T-cell (primary cell): ENCODE measurements at places on chromosomes 4 and X.

DNA sequence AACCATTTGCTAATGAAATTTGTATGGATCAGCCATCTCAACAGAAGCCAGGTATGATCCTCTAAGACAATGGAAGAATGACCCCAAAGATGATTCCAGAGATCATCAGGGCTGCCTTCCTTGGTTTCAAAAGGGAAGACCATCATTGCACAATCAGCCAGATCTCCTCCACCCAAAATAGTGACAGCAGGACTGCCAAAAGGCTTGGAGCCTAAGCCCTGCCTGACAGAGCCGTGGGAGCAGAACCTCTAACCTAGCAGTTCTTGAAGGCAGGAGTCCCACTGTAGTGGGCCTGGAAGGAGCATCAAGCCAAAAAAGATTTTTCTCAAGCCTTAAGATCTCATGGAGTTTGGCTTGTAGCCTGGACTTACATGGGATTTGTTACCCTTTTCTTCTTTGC is 226.0 kb downstream of the RASL11B start:
- no peak for DNase-seq

DNA sequence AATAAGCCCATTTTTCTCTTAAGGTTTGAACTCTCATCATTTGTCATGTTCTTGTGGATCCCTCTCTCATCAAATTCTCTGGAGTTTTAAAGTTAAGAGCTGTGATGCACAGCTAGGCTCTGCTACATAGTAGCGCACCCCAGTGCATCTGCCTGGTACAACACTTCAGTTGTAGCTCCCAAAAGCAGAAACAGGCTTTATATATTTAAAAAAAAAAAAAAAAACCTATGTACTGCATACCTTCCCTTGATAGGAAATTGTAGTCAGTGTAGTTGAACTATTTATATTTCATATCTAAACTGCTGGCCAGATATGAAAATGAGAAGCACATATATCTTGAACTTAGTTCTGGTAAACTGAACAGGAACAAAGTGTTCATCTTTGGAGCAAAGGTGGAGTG is 131.4 kb downstream of the KLHL13 start:
- no peak for DNase-seq

DNA sequence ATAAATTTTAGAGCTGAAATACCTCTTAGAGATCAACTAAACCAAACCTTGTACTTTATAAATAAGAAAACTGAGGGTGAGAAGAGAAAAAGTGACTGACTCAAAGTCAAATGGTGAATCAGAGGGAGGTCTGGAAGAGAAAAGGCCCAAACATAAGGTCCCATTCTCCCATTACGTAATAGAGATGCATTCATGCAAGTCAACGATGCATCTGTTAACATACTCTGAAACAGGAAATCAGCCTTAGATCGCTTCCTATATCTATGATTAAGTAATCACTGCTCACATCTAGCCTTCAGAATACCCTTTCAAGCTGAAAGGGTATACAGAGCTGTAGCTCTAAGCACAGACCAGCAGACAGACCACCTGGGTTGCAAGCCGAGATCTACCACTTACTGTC is 6.5 kb downstream of the RNF150 start:
- DNase-seq: no peak

GRCh38 chrX:121169099-121170035 is 122.0 kb downstream of the GLUD2 start:
- DNase-seq: no peak

GRCh38 chr4:61522312-61522711 is 322.2 kb downstream of the ADGRL3 start:
- no peak for DNase-seq

GRCh38 chr4:123023647-123024046 is 101.2 kb upstream of the NUDT6 start:
- no peak for DNase-seq

DNA sequence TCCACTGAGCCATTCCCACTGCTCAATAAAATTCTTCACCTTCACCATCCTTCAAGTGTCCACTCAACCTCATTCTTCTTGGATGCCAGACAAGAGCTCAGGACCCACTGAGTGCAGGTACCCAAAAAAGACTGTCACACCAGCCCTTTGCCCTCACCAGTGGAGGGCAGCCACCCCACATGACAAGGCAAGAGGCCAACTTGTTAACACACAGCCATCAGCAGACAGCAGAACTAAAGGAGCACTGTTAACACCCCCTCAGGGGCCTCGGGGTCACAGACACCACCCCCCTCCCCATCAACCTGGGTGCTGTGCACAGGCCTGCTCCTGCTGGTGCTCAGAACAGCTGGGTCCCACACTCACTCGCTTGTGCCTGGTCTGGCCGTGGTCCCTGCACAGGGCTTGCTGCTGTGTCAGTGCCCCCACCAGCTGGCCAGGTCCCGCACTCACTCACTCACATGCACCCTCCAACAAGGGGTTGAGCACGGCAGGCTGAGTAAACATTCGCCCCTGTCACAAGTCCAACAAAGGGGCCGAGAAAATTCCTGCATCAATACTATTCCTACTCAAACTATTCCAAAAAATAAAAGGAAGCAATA is 54.1 kb downstream of the ATRX start:
- DNase-seq: peak; percentile 5

GRCh38 chr4:107894138-107894603 is 37.2 kb upstream of the CYP2U1 start:
- no peak for DNase-seq

GRCh38 chr4:1879485-1879884 is 8.3 kb downstream of the NSD2 start:
- no peak for DNase-seq

DNA sequence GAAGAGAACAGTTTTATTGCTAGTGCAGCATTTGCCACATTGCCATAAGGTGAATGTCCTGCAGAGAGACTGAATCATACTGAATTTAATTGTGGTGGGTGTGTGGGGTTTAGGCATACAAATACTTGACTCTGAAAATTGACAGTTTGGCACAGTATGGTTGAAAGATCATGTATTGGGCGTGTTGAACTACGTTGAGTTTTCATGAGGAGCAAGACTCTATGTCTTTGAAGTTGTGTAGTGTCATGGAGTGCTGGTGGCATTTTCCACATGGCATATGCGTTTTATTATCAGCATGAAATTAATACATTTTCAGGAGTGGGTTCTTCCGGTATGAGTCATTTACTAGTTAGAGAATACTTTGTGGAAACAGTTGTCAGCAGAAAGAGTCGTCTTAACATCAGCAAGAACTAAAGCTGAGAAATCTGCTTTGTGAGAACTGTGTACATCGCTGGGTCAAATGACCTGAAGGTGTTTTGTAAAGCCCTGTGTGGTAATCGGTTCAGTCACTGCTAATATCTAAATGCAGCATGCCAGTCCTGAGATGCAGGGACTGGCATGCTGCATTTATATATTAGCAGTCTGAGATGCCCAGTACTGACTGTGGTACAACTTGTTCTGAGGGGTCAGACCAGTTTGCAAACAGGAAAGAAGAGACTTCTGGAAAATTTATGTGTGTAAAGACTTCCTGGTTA is 50.3 kb downstream of the ARHGAP10 start:
- no peak for DNase-seq

GRCh38 chr4:41394481-41394894 is 137.8 kb downstream of the UCHL1 start:
- no peak for DNase-seq

DNA sequence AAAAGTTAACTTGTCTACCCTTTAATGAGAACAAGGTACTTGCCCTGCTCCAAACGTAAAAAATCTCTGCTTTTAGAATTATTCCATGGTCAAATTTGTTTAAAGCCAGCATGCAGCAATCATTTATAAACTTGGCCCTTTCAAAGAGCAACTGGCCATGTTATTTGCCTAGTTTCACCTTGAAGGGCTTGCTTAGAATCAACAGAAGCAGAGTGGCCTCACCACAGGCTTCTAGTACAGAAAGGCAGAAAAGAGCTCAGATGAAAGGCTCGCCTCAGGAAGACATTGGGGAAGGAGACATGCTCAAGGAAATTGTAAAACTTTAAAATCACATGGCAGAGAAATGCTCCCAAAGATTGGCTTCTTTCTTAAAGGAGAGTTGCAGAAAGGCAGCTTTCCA is 53.8 kb upstream of the USP26 start:
- DNase-seq: no peak

- no peak for DNase-seq
These were observed 139.0 kb downstream of the ATP10D start for GRCh38 chr4:47624031-47624441.

DNA sequence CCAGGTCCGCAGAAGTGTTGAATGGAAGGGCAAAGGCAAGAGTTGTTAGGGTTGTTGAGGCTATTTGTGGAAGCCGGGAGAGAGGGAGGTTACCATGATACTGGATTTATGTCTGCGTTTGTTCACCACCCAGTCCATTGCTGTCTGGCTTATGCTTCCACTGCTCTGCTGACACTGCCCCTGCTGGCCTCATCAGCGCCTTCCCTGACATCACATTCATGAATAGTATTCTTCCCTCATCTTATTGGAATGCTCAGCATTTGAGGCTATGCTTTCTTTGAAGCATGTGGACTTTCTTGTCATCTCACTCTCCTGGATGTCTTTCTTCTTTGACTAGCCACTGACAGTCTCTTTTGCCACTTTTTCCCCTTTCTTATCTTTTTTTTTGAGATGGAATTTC is 10.3 kb downstream of the GNL3L start:
- no peak for DNase-seq

DNA sequence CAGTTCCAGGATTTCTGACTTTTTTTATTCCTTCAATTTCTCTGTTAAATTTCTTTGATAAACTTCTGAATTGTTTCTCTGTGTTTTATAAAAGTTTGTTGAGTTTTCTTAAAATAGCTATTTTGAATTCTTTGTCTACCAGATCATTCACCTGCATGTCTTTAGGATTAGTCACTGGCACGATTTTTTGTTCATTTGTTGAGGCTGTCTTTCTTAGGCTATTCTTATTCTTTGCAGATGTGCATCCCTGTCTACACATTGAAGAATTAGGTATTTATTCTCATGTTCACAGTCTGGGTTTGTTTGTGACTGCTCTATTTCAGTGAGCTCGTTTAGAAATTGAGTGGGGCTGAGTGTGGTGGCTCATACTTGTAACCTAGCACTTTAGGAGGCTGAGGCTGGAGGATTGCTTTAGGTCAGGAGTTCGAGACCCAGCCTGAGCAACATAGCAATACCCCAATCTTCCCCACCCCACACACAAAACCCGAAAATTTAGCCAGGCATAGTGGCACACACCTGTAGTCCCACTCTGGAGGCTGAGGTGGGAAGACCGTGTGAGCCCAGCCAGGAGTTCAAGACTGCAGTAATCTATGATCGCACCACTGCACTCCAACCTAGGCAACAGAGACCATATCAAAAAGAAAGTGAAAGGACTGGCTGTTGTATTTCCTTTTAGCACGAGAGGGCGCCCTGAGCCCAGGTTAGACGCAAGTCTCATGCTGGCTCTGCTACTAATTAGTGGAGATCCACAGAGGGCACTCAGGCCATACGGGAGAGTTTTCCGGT is 42.0 kb downstream of the F8 start:
- DNase-seq: peak; percentile 68

GRCh38 chr4:39931441-39931901 is 46.2 kb downstream of the PDS5A start:
- DNase-seq: no peak

- no peak for DNase-seq
These were observed 304.6 kb downstream of the SPRY1 start for GRCh38 chr4:123701131-123701575.

- no peak for DNase-seq
These were observed 484.5 kb downstream of the PACRGL start for GRCh38 chr4:21184788-21185187.

DNA sequence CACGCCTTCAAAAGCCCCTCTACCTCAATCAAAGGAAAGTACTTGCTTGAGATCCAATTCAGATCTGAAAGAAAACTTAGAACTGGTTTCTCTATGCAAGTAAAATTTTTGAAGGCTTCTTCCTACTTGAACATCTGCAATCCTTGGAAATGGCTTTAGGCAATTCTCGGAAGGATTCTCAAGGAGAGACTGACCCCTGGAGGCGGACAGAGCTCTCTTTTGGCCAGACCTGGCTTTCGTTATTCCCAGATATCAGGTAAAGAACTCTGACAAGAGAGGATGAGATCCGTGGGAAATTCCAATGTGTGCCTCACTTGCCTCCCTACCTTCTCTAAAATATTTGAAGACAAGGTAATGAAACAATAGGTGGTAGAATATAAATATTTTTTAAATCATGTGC is 670.3 kb upstream of the FAM241A start:
- DNase-seq: no peak

GRCh38 chr4:104470770-104471169 is 23.9 kb downstream of the CXXC4 start:
- DNase-seq: no peak

GRCh38 chrX:110588164-110588563 is 207.5 kb downstream of the CHRDL1 start:
- no peak for DNase-seq

DNA sequence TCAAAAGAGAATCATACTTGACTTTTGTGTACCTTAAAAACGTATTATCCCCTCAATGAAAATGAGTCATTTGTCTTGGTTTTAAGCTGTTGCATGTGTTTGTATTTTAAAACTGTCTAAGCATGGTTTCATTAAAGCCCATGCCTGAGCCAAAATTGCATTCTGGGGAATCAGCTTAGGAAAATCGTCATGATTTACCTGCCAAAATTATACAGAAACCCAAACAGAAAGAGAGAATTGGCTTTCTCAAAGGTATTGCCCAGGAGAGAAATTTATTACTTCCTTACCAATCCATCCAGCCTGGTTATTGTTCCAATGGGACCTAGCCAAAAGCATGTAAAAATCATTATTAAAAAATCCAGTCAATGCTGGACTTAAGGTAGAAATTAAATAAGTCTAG is 37.6 kb downstream of the GPR174 start:
- DNase-seq: no peak

DNA sequence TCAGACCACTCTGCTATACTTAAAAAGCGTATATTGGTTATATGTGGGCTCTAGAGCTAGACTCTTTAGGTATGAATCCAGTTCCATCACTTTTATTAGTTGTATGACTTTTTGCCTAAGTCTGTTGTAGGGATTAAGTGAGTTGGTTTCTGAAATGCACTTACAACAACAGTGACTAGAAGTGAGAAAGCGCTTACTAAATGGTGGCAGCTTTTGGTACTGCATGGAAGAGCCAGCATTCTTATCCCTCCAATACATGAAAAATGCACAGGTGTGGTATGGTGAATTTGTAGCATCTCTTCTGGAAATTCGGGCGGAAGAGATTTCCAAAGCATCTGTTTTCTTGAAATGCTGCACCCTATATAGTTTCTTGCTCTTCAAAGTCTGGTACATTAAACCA is 117.1 kb downstream of the SPANXA1 start:
- no peak for DNase-seq

DNA sequence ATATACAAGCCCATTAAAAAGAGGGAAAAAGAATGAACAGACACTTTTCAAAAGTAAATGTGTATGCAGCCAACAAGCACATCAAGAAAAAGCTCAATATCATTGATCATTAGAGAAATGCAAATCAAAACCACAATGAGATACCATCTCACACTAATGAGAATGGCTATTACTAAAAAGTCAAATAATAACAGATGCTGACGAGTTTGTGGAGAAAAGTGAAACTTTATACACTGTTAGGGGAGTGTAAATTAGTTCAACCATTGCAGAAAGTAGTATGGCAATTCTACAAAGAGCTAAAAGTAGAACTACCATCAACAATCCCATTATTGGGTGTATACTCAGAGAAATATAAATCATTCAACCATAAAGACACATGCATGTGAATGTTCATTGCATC is 203.0 kb downstream of the ARAP2 start:
- no peak for DNase-seq

GRCh38 chr4:3054169-3054759 is 20.1 kb downstream of the HTT-AS start:
- no peak for DNase-seq

GRCh38 chr4:151806511-151806927 is 45.7 kb upstream of the GATB start:
- DNase-seq: no peak

- no peak for DNase-seq
These were observed 19.9 kb downstream of the SORCS2 start for GRCh38 chr4:7212101-7212674.
